NCI-H526 (cell line): ENCODE measurements at places on chromosomes 6 and 20.

DNA sequence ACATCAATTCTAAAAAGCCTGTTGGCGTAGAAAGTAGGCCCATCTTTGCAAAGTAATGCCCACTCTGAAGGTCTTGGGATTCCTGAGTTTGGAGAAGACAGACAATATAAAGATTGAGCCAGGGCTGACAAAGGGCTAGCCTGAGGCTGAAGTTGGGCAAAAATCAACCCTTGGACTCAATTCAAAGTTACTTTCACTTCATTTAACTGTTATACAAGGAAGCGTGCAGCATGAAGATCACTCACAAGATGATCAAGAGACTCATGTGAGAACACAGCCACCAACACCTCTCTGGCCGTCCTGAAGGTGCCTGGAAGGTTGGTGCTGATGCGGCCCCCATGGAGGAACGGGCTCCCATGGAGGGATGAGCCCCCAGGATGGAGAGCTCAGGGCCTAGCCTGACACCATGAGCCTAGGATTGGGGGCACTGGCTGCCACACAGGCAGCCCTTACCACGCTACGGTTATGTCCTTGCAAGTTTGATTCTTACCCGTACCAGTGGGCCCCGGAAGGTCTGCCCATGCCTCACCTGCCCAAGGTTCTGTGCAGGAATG, 26.6 kb downstream of the FOXC1 start:
- DNase-seq: no peak

GRCh38 chr20:14848806-14849205, 511.4 kb upstream of the FLRT3 start:
- DNase-seq: no peak

DNA sequence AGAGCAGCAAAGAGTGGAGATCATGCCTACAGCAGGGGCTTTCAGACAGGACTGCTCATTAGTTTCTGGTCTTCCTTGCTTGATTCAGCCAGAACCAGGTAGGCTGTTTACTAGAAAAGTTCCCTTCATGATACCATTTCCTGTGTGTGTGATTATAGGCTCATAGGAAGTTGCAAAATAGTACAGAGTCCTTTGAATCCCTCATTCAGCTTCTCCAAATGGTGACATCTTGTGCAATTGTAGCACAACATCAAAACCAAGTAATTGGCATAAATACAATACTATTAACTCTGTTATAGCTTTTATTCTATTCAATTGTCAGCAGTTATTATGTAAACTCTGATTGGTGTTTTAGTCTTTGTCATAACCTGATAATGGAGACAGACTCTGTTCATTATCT, 347.3 kb upstream of the CDH4 start:
- no peak for DNase-seq

DNA sequence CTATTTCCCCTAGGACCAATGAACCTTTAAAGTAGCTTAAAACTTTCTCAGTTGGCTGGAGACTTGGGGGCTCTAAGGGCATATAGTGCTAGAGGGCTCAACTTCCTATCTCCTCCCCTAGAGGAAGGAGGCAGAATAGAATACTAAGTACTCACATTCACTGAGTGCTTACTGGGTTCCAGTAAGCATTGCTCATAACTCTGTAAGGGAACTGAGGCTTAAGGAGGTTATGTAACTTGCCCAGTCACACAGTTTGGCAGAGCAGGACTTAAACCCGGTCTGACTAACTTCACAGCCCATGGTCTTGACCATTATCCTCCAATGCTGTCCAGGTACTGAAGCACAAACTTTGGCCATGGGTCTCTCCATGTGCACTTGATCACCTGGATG, 12.5 kb downstream of the SESN1 start:
- DNase-seq: no peak

GRCh38 chr6:168624540-168624939, 183.6 kb downstream of the SMOC2 start:
- DNase-seq: no peak

DNA sequence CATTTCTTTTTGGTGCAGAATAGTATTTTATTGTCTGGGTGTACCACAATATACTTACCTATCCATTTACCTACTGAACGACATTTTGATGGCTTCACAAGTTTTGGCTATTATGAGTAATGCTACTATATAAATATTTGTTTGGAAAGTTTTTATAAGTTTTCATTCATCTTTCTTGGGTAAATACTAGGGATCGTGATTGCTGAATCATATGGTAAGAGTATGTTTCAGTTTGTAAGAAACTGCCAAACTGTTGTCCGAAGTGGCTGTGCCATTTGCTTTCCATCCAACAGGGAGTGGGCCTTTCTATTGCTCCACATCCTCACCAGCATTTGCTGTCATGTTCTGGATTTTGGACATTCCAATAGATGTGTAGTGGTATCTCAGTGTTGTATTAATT, 104.2 kb downstream of the CDYL start:
- no peak for DNase-seq

GRCh38 chr6:152259234-152259633, 377.9 kb downstream of the SYNE1 start:
- DNase-seq: no peak

- no peak for DNase-seq
Observed at GRCh38 chr20:31797364-31797763, 21.8 kb upstream of the MYLK2 start.
